ENCODE measurements at places on chromosomes 2 and 18. TPM values are rescaled to one million over a fixed set of nuclear protein-coding genes. Genes with fewer than 3 reads are reported as not detected.

DNA sequence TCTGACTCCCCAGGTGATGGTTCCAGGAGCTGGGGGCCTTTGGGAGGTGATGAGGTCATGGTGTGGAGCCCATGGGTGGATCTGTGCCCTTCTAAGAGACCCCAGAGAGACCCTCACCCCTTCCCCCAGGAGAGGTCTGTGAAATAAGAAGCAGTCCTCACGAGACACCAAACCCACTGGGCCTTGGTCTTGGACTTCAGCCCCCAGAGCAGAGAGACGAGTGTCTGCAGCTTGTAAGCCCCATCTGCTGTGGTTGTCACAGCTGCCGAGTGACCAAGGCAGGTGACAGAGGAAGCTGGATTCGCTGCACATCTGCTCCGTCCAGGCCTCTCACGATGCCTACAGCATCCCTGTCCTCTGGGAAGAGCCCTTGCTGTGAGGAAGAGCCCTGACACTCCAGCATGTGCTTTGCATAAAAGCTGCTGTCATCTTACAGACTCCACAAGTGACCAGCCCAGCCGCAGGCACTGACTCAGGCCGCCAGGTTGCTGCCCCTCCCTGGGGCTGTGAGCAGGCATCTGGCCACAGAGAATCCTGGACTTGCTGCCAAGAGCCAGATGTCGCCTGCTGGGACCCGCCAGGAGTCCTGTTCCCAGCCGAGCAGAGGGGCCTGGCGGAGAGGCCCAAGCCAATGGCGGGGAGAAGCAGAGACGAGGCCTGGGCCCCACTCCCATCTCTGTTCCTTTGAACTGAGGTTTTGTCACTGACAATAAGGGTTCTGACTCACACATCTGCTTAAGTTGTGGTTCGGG is 150.8 kb downstream of the PXDN start:
- H3K4me3 ChIP-seq, result no peak overlapping the region
- no peaks in the 10 kb centered on the region for H3K4me1 ChIP-seq
- no peak overlapping the region for H3K27ac ChIP-seq
- H3K36me3 ChIP-seq, result no peaks in the 10 kb centered on the region

DNA sequence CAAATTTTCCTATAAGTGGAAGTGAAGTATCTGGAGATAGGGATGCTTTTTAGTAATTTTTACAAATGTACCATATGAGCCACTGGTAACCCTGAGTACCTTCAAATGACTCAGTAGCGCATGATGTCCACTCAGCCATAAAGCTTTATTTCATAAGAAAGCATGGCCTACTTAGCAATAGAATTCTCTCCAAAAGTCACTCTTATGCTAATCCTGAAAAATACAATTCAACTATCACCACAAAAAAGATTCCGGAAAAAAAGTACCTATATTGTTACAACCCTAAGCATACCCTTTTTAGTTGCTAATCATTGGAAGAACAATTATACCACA is 732.2 kb downstream of the SOCS6 start:
- no peak for DNase-seq
- no peaks in the 10 kb centered on the region for H3K36me3 ChIP-seq
- H3K27ac ChIP-seq, result no peak overlapping the region
- H3K4me3 ChIP-seq, result no peak overlapping the region
- H3K4me1 ChIP-seq, result no peaks in the 10 kb centered on the region

- H3K4me3 ChIP-seq, result no peak overlapping the region
- no peaks in the 10 kb centered on the region for H3K36me3 ChIP-seq
- no peak for DNase-seq
- H3K27ac ChIP-seq, result no peak overlapping the region
- H3K4me1 ChIP-seq, result no peaks in the 10 kb centered on the region
- H3K27me3 ChIP-seq, result no peaks in the 10 kb centered on the region
These were observed 137.2 kb downstream of the LRRTM1 start for GRCh38 chr2:80167284-80167808.

DNA sequence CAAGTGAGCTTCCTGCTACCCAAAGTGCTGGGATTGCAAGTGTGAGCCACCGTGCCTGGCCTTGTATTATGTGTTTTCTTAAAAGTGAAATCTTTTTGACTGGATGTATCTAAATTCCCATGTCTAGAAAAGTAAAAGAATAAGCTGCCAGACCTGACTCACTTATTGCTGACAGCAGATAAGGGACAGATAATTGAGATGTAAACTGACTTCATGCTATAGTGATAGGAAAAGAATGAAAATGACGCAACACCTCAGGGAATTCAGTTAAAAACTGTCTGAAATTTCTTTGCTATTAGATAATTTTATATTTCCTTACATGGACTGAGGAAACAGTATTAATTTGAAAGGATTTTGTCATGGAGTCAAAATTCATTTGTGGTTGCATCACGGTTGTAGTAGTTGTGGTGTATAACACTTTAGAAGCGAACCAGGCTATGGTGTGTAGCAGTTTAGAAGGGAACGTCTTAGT is 19.4 kb downstream of the TTC27 start:
- H3K27ac ChIP-seq, result no peak overlapping the region
- H3K27me3 ChIP-seq, result no peaks in the 10 kb centered on the region
- no peak overlapping the region for H3K4me3 ChIP-seq
- no peak for DNase-seq
- H3K36me3 ChIP-seq, result peaks cover 14% of the 10 kb centered on the region
- H3K4me1 ChIP-seq, result no peaks in the 10 kb centered on the region

The LBX2 gene
- not detected for total RNA-seq

The TFCP2L1 gene
- total RNA-seq, result 0.72 TPM
